Fibroblast of upper back skin (primary cell): ENCODE measurements at places on chromosomes 2 and 18.

GRCh38 chr18:62258616-62259015 is 66.5 kb upstream of the TNFRSF11A start:
- no peak for DNase-seq

DNA sequence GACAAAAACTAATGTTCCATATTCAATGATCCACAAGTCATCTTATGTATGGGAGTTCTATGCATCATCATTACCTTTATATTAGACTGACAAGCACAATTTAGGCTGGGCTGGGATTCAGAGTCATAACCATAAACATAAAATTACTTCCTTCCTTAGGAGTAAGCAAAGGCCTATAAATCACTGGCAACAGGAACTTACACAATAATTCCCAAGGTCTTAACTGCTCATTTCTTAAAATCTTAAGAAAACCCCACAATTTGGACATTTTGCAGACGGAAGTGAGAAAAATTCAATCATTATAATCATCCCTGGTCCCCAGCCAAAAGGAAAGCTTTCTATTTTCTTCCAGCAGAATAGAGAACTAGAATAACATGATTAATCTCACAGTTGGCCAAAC is 232.3 kb downstream of the DYM start:
- DNase-seq: no peak

DNA sequence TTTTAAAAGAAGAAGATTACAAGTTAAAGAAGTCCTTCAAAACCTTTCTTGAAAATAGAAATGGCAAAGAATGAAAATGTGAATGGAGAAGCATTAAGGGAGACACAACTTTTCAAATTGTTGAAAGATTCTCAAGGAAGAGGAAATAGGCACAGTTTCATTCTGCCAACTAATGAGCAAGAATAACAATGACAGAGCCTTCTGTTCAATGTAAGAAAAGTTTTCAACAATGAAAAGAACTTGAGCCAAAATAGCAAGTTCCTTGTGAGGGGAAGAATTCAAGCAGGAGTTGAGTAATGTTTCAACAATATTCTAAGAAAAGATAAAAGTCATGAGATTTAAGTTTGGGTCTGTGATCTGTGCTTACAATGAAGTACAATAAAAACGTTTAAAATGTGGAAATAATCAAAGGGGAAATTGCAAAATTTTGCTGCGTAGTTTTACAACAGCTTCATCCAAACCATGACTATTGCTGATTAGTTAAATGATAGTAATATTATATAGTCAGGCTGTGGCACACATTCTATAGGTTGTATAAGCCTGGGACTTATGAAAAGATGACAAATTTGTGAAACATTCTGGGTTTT is 122.6 kb downstream of the METTL4 start:
- DNase-seq: no peak

GRCh38 chr2:223005496-223005895 is 46.5 kb upstream of the KCNE4 start:
- no peak for DNase-seq

DNA sequence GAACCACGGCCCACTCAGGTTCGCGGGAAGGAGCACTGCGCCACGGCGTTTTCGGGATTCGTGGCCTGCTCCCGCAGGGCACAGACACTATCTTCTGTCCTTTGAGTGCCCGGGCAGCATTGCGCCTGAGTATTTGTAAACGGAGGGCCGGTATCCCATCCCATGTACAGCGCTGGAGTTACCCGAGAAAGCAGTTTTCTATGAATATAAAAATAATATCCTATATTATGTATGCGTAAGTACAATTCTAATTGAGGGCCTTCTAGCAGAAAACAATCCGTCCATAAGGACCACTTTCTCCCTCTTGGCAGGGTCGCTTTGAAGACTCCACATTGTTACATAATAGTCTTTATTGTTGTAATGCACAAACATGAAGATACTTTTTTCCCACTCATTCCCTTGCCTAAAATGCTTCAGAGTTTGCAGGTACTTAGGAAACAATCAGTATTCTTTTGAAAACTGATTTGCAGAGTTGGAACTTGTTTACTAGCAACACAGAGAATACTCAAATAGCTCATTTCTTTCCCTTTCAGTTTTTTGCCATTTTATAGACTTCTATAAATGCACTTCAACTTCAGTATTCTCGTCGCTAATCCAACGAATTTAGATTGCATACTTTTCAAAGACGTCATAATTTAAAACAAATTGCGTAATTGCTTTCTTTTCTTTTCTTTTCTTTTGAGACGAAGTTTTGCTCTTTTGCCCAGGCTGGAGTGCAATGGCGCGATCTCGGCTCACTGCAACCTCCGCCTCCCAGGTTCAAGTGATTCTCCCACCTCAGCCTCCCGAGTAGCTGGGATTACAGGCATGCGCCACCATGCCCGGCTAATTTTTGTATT is 1.0 kb upstream of the REV1 start:
- no peak for DNase-seq

DNA sequence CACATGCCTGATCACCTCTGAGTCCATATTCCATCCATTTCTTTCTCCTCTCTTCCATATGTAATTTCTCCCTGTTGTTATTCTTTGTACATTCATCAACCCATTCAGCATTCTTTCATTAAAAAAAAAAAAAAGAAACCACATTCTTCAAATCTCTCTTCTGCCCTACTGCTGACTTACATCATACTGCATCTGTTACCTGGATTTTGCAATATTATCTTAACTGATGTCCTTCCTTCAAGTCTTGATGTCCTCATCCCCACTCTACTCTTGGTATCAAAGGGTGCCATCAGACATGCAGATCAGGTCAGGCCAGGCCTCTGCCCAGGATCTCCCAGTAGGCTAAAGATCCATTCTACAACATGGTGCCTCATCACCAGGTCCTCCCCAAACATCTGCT is 90.6 kb downstream of the SGPP2 start:
- no peak for DNase-seq

DNA sequence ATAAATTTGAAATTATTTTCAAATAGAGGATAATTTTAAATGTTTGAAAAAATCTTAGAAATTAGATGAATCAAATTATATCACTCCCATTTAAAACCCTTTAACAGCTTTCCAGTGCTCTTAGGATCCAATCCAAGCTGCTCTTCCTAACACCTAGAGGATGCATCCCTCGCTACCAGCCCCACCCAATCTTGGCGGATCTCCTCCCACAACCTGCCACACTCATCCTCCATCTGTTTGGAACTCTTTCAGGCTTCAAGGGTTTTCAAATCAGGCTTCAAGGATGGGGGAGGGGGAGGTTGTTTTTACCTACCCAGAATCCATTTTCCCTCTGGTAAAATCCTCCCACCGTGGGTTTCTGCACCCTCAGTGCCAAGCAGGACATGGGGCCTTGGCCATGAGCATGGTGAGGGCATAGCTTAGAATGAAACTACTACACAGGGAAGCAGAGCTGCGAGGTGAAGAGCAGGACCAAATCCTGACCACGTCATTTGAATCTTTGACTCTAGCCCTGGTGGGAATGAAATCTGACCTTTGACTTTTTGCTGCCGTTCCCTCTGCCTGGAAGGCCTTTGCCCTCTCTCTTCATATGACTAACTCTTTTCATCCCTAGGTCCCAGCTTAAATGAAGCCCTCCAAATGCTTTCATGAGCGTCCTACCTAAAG is 113.0 kb upstream of the MAPRE2 start:
- no peak for DNase-seq

GRCh38 chr18:49865401-49865800 is 52.1 kb upstream of the ACAA2 start:
- no peak for DNase-seq

GRCh38 chr2:191845248-191845715 is 1.6 kb downstream of the CAVIN2 start:
- no peak for DNase-seq

GRCh38 chr2:100052650-100053049 is 89.7 kb downstream of the AFF3 start:
- DNase-seq: no peak

DNA sequence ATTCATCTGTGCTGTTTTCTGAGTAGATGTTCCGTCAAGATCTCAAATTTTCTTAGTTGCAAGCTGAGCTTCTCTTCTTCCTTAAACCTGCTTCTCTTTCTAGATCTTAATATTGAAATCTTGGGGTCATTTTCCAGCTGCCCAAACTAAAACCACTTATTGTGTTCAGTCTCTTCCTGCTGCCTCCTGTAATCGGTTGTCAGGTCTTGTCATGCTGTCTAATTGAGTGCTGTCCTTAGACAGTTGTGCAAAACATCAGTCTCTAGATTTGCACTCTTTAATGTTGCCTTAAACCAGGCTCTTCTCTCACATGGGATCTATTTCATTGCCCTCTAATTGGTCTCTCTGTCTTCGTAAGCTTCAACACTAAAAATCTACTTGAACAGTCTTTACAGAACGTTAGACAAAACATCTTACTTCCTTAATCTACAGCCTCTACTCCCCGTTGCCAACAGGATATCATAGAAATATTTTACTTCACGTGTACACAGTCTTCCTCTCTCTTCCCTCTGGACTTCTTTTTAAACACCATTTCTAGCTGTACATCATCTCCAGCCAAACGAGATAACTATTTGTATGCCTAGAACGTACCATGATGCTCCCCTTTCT is 34.9 kb downstream of the GPD2 start:
- no peak for DNase-seq

DNA sequence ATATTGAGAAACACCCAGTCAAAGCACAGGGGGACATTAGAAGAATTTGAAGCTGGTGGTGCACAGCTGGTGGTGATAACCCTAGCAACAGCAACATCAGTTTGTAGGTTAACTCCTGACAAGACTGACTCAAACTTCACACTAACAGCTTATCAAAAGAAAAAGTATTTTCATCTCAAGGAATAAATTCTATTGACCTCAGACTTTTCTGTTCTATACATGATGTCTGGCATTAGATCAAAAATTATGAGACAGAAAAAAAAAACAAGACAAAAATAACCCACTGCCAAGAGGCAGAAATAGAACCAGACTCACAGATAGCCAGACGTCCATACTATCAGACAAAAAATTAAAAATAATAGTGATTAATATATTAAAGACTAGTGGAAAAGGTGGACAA is 126.1 kb downstream of the COL6A3 start:
- DNase-seq: peak; percentile 53

DNA sequence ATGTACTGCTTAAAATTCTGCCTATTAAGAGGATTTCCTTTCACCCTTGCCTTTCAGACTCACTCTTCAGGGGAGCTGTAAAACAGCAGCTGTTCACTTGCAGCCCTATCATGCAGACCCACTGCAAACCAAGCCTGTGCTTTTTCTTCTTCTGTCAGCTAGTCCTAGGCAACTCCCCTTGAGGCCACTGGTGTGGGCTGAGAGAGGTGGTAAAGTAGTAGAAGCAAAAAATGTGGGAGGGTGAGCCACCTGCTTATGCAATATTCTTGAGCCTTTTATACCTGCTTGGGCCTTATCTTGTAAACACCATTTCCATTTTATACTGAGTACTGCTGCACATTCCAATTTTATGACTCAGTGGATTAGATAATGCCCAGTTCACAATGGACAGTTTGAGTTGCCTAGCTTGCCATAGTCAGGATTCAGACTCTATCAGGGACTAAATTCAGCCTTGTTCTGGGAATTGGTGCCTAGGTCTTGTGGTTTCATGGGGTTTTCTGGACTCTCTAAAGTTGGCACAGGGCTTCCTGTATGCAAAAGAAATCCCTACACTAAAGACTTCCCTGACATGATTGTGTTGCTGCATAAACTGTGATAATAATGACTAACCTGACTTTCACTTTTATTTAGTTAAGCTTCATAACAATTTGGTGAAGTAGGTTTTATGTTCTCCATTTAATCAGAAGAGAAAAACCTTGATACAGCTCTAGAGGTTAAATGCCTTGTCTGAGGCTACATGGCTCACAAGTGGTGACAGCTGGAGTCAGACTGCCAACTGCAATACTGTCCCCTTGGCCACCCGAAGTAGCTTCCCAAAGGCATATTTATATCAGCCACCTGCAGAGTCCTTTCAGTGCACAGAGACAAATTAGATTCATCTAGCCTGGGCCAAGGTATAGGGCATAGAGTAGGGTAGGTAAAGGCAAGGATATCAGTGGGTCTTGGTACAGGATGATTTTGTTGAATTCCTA is 47.4 kb upstream of the KDM3A start:
- DNase-seq: no peak

GRCh38 chr2:229001196-229001595 is 269.9 kb downstream of the PID1 start:
- DNase-seq: no peak

- DNase-seq: no peak
These were observed 22.0 kb upstream of the MAP4K4 start for GRCh38 chr2:101675512-101675911.

- no peak for DNase-seq
These were observed 420.0 kb upstream of the ST6GAL2 start for GRCh38 chr2:107305966-107306365.

GRCh38 chr2:23379220-23379695 is 5.7 kb upstream of the KLHL29 start:
- DNase-seq: no peak

- DNase-seq: no peak
These were observed 266.9 kb downstream of the GLI2 start for GRCh38 chr2:121002597-121002996.

DNA sequence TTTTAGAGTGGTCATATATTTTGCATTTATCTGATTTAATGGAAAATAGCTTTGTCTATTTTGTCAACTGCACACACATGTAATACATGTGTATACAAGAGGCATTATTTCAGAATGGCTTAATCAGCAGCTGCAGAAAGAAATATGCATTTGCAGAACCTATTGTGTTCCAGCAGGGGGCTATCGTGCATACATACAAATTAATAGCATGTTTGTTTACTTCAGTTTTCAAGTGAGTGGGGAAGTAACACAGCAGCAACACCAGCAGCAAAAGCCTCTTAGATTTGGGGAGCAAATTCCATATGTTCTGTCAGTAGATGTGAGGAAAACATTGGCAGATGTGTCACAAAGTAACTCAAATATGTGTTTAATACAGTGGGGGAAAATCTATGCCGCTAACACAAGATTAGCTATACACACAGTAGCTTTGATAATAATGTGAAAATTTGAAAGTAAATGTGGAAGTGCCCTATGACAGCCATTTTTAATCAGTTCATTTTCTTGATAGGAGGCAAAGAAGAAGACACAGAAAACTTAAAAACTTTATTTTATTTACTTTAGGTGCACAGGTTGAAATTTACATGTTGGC is 218.1 kb downstream of the WDR7 start:
- DNase-seq: peak; percentile 40

- DNase-seq: peak; percentile 80
These were observed 1.4 kb downstream of the RBKS start for GRCh38 chr2:27888790-27889189.

GRCh38 chr2:144686518-144687215 is 166.7 kb upstream of the ZEB2 start:
- no peak for DNase-seq
